ENCODE measurements at places on chromosomes 3 and 15.

DNA sequence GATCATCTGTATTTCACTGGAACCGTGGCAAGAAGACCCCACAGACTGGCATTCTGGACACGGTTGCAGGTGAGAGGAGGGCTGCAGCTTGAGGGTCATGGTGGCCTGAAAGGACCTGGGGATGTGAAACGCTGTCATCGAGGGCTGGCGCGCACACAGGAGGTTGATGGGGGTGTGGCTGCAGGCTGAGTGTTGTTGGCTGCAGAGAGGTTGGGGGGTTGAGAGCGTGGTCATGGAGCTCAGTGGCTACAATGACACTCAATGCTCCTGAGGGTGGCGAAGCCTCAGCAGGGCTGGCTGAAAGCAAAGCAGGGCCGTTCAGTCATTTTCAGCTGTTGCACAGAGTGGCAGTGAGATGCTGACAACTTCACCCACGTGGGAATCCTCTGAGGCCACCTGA lies 21.0 kb downstream of the CPN2 start:
- H3K27me3 ChIP-seq, result peaks cover 19% of the 10 kb centered on the region
- DNase-seq, result no peak
- H3K4me1 ChIP-seq, result peaks cover 6% of the 10 kb centered on the region
- H3K4me3 ChIP-seq, result no peak overlapping the region
- no peaks in the 10 kb centered on the region for H3K36me3 ChIP-seq

GRCh38 chr3:59121346-59122144 lies 71.7 kb upstream of the CFAP20DC start:
- no peaks in the 10 kb centered on the region for H3K4me1 ChIP-seq
- no peak for DNase-seq
- H3K27me3 ChIP-seq, result peaks cover 4% of the 10 kb centered on the region
- no peak overlapping the region for H3K27ac ChIP-seq
- no peak overlapping the region for H3K4me3 ChIP-seq
- H3K36me3 ChIP-seq, result no peaks in the 10 kb centered on the region

DNA sequence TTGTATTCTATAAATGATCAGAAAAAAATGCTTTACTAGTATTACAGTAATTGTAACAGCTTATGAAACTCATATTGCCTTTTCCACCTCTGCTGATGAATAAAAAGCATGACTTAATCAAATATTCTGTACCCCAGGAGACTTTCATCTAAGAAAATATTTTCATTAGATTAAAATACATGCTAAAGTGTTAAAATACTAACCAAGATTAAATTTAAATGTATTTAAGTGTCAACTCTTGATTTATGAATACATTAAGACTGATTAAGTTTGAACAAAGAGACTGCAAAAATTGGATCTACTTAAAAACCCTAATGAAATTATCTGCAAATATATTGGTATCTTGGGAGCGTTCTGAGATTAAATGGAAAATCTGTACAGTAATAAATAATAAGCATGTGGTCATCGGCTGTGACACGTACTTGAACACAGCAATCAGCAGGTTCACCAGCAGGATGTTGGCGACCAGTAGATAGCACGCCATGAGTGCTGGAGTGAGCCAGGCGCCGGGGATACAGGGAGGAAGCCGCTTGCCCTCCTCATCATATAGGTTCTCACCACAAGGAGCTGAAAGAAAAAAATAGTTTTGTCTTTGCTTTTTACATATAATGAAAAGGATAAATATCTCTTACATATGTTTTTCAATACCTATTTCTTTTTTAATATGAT lies 36.6 kb upstream of the MTMR10 start:
- H3K4me3 ChIP-seq, result no peak overlapping the region
- H3K27ac ChIP-seq, result no peak overlapping the region
- no peaks in the 10 kb centered on the region for H3K4me1 ChIP-seq

- H3K36me3 ChIP-seq, result peaks cover 3% of the 10 kb centered on the region
- H3K27ac ChIP-seq, result no peak overlapping the region
- H3K4me1 ChIP-seq, result no peaks in the 10 kb centered on the region
- H3K4me3 ChIP-seq, result no peak overlapping the region
- DNase-seq, result no peak
Observed at GRCh38 chr3:132283440-132283839, 33.8 kb upstream of the ACP3 start.

DNA sequence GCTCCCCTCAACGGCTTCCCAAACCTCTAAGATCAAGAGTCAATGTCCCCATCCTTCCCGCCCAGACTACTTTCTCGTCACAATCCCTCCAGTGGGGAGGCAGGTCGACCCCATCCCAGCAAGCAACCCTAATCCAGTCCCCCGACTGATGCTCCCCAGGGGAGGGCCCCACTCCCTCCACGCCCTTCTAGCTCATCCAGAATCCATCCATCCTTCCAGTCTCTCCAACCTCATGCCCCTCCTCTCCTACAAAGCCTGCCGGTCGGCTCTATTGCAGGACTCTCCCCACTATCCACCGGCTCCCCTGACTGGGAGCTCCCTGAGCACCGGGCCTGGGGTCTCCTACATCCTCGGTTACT lies 1.3 kb downstream of the ADAMTS7 start:
- DNase-seq, result no peak
- peaks cover 19% of the 10 kb centered on the region for H3K4me1 ChIP-seq
- H3K36me3 ChIP-seq, result peaks cover 9% of the 10 kb centered on the region
- H3K27ac ChIP-seq, result no peak overlapping the region

GRCh38 chr3:31929826-31930502 lies 51.1 kb downstream of the OSBPL10 start:
- H3K27ac ChIP-seq, result no peak overlapping the region
- no peaks in the 10 kb centered on the region for H3K36me3 ChIP-seq
- H3K27me3 ChIP-seq, result no peaks in the 10 kb centered on the region
- no peak overlapping the region for H3K4me3 ChIP-seq
- peaks cover 30% of the 10 kb centered on the region for H3K4me1 ChIP-seq
- DNase-seq, result no peak

DNA sequence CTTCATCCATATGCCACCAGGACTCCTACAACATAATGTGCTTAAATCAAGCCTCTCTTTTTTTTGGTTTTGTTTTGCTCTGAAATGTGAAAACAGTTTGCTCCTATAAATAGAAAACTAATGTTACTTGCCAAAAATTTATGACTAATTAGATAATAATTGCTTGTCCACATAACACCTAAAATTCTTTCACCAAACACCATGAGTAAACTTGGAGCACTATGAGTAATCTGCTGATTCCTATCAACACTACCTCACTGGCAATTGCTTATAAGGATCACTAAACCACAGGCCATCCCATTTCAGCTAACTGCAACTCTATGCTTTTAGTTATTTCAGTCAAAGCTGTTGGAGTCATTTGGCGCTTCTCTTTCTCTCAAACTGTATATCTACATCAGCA lies 252.7 kb downstream of the EPHA3 start:
- no peak overlapping the region for H3K27ac ChIP-seq
- no peak for DNase-seq
- H3K4me3 ChIP-seq, result no peak overlapping the region
- no peaks in the 10 kb centered on the region for H3K27me3 ChIP-seq
- no peaks in the 10 kb centered on the region for H3K36me3 ChIP-seq

GRCh38 chr3:41164777-41165176 lies 34.5 kb upstream of the CTNNB1 start:
- H3K27ac ChIP-seq, result no peak overlapping the region
- DNase-seq, result no peak
- H3K36me3 ChIP-seq, result no peaks in the 10 kb centered on the region
- H3K4me1 ChIP-seq, result peaks cover 24% of the 10 kb centered on the region
- no peak overlapping the region for H3K4me3 ChIP-seq
- H3K27me3 ChIP-seq, result peaks cover 14% of the 10 kb centered on the region
